ENCODE measurements at places on chromosomes 7 and 10.
A peak's percentile ranks its signal among the peaks of the same experiment; 100 is the strongest.

GRCh38 chr10:35508647-35509046 lies 96.5 kb upstream of the GJD4 start:
- DNase-seq, result no peak

DNA sequence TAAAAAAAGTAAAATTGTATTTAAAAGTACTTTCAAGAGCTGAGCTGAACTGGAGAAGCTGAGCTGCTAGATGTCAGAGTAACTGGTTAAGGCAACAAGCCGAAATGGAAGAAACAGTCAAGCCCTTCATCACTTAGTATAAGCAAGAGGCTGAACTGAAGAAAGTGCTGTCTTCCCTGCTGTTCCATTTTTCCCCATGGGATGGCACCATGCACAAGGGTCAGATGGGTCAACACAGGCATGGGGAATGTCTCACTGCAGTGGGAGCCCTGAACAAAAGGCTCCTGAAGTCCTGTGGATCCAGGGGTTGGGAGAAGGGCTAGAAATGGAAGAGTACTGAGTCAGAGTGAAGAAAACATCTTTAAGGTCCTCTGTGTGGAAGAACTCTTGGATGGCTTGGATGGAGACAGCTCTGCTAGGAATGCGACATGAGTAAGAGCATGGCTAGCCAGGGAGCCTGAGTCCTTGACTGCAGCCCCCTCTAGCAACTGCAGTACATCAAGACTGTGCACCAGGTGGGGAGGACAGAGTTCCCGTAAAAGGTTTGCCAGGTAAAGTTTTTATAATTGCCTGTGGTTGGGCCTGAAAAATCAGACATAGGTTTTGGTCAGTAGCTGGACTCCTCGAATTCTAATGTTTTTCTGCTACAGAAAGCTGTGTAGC lies 348.3 kb downstream of the GPR158 start:
- DNase-seq, result no peak

DNA sequence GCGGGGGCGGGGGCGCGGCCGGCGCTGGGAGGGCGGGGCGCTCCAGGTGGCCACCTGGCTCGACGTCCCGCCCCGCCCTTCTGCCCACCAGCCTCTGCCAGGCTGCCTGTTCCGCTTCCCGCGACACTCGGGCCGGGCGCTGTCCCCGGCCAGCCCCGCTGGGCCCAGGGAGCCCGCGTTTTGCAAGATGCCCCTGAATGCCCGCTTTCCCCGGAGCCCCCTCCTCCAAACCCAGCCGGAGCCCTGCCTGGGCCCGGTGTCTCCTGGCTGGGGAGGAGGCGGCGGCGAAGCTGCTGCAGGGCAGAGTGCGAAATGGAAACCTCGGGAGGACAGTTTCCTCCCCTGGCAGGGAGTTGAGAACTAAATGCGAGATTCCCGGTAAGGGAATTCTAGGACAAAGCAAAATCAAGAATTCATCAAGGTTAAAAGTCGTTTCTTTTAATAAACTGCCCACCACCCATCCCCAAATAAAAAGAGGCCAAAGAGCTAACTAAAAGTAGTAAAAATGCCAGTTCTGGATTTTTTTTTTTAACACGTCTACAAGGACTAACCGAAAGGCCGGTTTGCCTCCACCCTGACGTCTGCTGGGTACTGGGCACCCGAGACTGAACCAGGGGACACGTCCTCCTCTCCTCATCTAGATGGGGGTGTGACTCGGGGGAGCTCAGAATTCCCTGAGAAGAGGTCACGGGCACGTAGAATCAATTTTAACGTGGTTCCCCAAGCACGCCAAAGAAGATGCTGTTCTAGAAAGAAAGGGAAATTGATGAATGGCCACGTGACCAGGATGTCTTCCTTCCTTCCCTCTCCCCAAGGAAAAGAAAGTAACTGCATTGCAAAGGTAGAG lies 200.4 kb upstream of the NFE2L3 start:
- DNase-seq, result peak; percentile 76

DNA sequence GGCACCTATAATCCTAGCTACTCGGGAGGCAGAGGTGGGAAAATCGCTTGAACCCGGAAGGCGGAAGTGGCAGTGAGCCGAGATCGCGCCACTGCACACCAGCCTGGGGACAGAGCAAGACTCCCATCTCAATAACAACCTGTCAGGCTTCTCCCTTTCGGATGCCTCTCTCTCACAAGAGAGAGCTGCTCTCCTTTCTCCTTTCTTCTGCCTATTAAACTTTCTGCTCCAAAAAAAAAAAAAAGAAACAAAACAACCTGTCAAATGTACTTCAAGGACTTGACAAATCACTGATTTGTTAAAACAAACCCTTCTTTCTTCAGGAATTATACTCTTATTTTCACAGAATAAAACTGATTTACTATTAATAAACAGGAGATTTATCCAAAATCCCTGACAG lies 3.6 kb downstream of the PSAP start:
- no peak for DNase-seq

DNA sequence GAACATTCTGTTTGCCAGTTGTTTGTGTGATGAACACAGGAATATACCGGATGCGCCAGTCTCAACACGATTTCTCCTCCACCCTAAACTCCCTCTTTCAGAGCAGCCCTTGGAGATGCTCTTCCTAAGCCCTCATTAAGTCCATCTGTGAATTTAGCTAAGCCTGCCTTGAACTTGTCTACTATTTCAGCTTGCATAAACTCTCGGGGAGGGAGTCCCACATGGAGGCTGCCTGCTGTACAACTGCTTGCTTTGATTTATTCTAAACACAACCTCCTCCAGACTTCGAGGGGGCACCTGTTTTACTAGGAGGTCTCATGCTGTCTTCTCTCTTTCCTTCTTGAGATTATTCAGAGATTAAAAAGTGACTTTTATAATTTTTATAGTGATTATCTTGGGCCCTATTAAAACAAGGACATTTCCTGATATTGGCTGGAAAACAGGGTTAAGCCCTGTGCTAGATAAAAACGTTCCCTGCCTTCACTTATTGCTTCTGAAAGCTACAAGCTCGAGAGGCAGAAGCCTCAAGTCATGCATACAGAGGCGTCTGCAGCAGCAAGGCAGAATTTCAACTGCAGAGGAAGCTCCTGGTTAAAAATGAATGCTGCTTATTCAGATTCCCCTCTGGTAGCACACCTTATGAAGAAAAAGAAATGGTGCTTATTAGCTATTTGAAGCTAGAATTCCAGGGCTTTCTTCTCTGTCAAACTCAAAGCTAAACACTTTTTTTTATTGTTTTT lies 174.3 kb downstream of the FANK1 start:
- no peak for DNase-seq

GRCh38 chr10:131724169-131724545 lies 176.7 kb upstream of the PPP2R2D start:
- peak; percentile 42 for DNase-seq

- no peak for DNase-seq
Observed at GRCh38 chr10:131997366-131998049, 15.8 kb upstream of the BNIP3 start.

GRCh38 chr7:15280078-15280733 lies 281.6 kb downstream of the AGMO start:
- no peak for DNase-seq

DNA sequence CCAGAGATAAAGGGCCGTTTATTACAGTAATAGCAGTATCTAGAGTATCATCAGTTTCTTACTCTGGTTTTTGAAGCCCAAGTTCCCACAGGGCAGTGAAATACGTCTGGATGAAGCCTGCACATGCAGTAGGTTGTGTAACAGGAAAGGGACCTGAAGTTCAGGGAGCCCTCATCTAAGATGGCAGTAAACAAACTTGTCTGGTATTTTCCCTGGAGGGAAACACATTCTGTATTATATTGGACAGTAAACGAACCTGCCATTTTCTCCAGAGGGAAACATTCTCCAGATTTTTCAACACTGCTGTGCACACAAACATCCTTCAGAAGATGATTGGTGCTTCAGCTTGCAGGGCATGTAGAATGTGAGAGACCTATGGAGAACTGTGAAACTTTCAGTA lies 189.9 kb downstream of the TFEC start:
- no peak for DNase-seq

DNA sequence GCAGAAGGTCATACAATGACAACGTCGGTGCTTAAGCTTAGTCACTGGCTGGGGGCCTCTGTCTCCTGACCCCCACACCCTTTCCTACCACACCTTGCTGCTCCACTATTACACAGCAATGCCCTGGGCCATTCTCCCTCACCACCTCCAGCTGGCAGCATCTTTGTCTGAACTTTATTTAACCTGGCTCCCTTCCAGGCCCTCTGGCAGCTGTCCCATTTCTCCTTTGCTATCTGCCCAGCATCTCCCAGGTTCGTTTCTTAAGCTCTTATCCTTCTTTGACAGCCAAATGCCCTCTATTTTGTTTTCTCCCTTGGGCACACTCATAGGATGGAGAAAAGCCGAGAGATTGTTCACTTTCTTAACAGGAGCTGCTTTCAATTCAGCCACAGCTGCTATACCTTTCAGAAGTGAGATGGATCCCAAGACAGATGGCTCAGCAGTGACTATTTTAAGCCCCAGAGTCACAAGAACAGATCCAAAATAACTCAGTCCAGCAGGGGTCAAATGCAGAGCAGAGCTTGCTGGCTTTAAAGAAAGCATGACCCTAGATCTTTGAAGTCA lies 1277.1 kb upstream of the AUTS2 start:
- DNase-seq, result no peak

DNA sequence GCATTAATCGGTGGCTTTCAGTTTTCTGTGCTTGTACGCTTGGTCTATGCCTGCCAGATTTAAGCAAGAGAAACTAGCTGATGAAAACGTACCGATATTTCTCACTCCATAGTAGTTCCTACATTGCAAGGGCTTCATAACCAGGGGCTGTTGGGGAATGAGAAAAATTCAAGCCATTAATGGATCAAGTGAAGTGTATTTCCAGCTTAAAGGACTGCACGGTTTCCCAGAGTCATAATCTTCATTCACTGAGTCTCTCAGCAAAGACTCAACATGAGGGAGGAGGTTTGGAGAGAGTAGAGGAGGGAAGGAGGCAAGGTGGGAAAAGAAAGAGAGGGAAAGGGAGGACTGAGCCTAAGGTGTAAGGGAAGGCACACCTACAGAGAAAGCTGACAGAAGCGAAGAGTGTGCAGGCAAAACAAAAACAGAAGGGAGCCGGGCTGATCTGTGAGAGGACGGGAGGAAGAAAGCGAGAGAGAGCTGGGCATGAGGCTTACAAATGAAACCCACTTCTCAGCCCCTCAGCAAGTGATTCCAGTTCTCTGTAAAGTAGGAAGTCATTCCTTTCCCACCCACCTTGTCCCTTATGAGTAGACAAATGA lies 625 bp downstream of the GIMAP2 start:
- DNase-seq, result no peak

DNA sequence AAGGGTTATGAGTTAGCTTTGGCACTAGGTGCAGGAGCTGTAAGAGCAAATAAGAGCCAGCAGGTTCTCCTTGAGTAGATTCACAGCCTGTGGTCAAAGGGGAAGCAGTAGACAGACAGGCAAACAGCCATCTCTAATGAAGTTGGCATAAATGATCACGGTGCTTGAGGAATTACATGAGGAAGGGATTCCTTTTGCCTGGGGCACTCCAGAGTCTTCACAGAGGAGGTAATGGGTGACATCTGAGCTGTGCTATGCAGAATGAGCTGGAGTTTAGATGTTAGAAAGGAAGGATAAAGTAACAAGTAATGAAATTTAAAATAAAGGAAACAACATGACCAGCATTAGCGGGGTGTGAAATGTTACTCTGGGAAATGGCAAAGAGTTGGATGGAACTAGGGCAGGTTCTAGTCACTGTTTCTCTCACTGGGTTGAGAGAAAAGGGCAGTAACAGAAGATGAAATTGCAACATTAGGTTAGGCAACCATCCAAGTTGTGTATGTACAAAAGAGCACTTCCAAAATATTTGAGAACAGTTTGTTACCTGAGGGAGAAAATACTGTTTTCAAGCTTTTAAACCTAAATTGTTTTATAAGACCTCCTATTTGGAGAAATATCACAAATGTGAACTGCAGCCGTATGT lies 613.8 kb downstream of the PHTF2 start:
- DNase-seq, result no peak

DNA sequence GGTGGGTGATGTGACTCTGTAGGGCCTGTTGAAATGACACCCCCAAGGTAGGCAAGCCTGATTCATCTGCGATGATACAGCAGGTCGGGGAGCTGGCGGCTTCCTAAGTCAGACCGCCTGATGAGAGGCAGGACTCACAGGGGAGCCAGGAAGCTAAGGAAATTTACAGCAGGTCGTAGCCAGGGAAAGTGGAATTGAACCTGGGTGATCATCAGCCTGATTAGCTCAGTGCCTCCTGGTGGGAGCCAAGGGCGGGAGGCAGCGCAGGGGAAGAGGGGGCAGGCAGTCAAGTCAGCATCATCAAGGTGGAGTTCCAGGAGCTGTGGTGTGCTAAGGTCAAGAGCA lies 18.5 kb upstream of the TRIM56 start:
- no peak for DNase-seq

- no peak for DNase-seq
Observed at GRCh38 chr10:126702181-126702580, 31.7 kb upstream of the C10orf90 start.
